ENCODE measurements at places on chromosomes 2 and 18. TPM values are rescaled to one million over a fixed set of nuclear protein-coding genes. Genes with fewer than 3 reads are reported as not detected.

Gene IL1A
- not detected for total RNA-seq

- DNase-seq: no peak
Measured at GRCh38 chr2:215970425-215970824, 42.9 kb downstream of the MREG start.

GRCh38 chr2:138722316-138722715 is 57.9 kb downstream of the NXPH2 start:
- no peak for DNase-seq

- DNase-seq: no peak
Measured at GRCh38 chr2:170481201-170481600, 233.9 kb upstream of the SP5 start.

DNA sequence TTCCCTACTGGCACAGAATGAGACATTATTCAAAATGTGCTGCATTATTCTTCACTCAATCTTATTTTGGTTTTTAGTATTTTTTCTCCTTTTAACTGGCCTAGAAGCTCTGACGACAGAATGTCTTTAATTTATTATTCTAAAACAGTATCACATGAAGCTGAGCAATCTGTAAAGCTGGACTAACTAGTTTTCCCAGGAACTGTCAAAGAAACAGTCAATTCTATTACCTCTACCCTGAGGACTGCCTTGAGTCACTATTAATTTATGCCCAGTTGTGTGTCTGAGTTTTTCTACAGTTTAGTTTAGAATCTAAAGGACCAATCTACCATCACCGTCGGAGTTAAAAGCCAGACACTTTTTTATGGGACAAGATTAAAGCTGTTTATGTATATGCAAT is 31.6 kb downstream of the MBD2 start:
- no peak for DNase-seq

DNA sequence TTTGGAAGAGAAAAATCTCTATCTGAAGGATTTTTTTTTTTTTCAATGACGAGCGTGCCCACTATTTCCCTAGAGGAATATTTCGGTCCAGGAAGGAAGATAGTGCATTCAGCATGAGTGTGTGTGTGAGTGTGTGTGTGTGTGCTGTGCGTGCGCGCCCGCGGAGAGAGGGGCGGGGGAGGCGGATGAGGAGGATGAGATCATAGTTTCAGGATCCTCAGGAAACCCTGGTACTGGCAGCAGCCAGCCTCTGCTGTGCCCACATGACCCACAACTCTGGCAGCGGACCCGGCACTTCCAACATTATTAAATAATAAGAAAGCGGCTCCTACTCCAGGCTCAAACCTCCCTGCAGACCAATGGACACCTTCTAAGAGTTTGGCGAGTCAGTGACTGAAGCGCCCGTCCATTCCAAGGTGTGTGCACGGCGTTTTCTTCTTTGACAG is 217.0 kb upstream of the DTNA start:
- peak; percentile 82 for DNase-seq

Gene RMDN2
- 6.5 TPM for total RNA-seq

- no peak for DNase-seq
Measured at GRCh38 chr2:10579876-10580514, 109.8 kb downstream of the NOL10 start.

DNA sequence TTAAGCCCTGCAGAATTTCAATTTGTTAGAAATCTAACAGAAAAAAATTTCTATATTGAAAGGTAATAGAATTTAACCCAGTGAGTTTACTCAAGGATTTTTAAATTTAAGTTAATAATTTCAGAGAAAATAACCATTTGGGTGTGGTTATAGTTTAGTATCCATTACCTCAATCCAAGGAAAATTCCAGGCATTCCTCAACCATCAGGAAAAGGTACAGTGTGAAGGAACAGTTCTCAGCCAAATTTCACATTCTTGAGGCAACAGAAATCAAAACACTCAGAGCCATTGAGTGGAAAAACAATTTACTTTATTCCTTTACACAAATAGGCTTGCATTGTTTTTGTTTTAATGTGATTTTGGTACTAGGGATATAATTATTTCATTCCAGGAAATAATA is 45.6 kb downstream of the ONECUT2 start:
- no peak for DNase-seq

Gene CDKL4
- 0.66 TPM for total RNA-seq

- no peak for DNase-seq
Measured at GRCh38 chr2:12847694-12848575, 131.2 kb downstream of the TRIB2 start.

DNA sequence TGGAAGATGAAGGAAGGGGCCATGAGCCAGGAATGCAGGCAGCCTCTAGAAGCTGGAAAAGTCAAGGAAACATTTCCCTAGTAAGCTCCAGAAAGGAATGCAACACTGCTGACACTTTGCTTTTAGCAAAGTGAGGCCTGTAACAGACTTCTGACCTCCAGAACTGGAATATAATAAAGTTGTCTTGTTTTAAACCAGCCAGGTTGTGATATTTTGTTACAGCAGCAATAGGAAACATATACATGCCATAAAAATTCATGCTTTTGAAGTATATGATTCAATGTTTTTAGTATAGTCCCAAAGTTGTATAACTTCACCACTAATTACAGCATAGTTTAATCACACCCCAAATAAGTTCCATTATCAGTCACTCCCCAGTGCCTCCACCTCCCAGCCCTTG is 15.2 kb upstream of the ZNF396 start:
- DNase-seq: no peak

Gene PLB1
- 2.4 TPM for total RNA-seq

- peak; percentile 28 for DNase-seq
Measured at GRCh38 chr18:36493349-36494159, 196.0 kb downstream of the FHOD3 start.

DNA sequence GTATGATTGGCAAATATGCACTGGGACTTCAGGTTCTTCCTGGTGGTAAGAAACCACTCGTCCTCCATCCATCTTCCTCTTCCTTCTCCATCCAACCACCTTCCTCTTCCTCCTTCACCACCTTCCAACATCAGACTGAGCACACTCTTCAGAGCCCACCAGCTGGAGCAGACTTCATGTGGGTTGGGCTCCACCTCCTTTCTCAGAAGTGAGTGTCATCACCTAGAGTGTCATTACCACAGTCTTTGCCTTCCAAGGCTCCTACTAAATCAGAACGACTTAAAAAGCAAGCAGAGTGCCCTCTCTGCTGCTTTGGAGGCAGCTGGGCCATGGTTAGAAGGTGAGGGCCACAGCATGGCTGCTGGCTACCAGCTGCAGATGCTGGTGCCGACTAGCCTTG is 171.6 kb downstream of the SH3RF3 start:
- DNase-seq: no peak

Gene KIF5C
- 0.47 TPM for total RNA-seq

DNA sequence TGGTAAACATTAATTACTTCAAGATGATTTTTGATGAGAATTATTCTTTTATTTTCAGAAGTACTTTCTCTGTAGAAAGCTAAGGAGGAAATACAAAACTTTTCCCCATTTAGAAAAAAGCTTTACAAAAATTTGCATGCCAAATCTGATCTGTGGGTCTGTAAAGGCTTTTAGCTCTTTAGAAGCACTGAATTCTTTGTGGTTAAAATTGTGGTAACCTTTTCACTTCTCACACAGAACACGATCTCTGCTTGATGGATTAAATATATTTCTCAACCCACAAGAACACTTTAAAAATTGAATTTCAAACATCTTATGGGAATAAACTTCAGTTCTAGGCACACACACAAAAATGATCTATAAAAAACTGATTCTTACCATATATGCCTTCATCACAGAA is 63.7 kb downstream of the VIL1 start:
- no peak for DNase-seq

Gene ARHGAP25
- total RNA-seq: 5.3 TPM

Gene AMER3
- not detected for total RNA-seq

DNA sequence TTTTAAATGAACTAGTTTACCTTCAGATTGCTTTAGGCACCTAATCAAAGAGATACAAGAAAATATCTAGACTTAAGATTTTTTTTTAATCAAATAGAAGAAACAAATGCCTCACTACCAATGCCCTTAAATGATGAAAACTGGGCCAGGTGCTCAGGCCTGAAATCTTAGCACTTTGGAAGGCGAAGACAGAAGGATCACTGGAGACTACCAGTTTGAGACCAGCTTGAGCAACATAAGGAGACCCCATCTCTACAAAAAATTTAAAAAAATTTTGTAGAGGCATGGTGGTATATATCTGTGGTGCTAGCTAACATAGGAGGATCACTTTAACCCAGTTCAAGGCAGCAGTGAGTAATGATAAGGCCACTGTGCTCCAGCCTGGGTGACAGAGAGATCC is 675.1 kb downstream of the NRXN1 start:
- no peak for DNase-seq

- no peak for DNase-seq
Measured at GRCh38 chr2:18373081-18373480, 187.4 kb downstream of the RDH14 start.

GRCh38 chr18:61941948-61942471 is 49.2 kb upstream of the RNF152 start:
- DNase-seq: no peak

Gene TRABD2A
- total RNA-seq: 0.49 TPM

GRCh38 chr2:44016282-44016681 is 20.5 kb upstream of the LRPPRC start:
- DNase-seq: peak; percentile 25

DNA sequence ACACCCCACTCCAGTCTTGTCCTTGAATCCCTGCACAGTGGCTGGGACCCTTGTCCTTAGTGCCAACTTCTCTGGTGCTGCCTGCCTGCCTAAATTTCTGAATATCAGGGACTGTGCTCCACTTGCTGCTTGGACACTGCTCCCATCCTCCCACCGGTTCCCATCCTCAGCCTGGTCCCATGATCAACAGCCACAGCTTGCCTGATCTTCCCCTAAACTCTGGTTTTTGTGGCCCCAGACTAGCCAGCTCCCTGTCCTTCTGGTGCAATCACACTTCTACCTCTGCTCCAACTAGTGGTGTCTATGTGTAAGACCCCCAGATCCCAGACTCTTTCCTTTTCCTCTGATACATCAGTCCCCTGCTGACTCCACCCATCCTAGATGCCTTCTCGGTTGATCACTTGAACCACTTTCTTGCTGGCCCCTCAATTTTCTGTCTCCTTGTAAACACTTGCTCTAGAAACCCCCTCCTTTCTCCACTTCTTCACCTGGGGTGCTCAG is 37.2 kb upstream of the POLE4 start:
- DNase-seq: no peak

GRCh38 chr2:121634354-121635307 is 14.6 kb downstream of the CLASP1 start:
- DNase-seq: no peak

Gene PHLPP1
- 5.9 TPM for total RNA-seq

DNA sequence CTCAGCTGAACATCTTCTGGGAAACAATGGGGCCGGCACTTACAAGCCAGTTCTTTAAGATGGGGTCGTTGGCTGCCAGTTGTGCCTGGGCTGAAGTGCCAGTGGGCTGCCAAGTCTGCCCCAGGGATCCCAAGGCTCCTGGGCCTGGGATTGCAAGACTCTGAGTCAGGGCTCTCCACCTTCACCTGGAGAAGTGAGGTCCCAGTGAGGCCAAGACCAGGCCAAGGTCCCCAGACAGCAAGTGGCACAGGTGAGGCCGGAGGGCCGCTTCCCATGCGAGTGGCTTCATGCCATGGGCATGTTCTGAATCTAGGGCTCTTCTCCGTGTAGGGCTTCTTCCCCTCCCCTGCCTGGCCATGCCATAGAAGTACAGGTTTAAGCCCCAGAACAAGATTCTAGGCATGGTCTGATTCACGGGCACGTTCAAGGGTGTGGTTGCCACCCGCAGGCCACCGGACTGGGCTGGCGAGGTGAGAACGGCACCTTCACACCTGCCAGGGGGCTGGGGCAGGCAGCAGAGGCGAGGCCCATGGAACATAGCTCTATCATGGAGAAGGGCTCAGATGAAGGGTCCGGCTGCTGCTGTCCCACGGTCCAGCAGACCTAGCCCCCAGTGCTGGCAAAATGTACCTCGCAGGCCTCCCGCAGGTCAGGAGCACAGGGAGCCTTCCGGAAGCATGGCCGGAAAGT is 36.4 kb downstream of the TWIST2 start:
- no peak for DNase-seq

DNA sequence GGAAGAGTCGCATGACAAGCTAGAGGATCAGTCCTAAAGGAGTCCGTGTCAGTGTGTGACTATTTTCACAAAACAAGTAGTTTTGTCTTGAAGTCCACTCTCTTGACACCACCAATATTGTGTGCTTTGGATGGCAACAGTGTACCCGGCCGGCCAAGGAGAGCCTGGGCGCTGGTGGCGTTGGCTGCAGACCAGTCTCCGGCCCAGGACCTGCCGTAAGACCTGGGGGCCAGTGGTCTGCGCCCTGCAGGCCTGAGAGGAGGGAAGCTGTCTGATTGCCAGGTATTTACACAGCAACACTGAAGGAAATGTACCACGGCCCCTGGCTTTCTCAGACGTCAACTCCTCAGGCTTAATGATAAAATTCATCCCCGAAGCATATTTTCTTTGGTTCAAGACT is 472.4 kb upstream of the SALL3 start:
- DNase-seq: no peak

DNA sequence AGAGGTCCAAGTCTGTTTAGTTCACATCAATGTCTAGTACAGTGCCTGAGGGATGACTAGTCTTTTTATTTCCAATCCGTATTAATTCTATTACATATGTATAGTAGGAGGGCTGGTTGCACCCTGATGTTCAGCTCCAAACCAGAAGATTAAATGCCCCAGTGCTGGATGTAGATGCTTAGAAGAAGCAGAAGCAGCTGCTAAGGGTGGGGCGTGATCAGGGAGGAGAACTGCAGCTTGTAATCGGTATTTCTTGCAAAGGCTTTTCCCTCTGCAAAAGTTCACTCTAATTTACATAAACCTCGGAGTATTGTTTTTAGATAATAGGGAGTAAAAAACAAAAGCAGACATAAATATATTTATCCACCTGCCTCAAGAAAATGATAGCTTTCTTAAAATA is 145.3 kb upstream of the ITGA4 start:
- DNase-seq: no peak

DNA sequence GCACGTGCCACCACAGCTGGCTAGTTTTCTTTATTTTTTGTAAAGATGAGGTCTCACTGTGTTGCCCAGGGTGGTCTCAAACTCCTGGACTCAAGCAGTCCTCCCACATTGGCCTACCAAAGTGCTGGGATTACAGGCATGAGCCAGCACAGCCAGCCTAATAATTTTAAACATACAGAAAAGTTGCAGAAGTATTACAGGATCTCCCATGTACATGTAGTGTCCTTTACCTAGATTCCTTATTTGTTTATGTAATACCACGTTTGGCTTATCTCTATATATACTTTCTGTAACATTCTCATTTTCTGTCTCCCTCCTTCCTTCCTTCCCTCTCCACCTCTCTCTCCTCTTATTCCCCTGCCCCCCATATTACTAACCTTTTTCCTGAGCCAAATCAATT is 41.7 kb downstream of the PPM1B start:
- DNase-seq: no peak

Gene KCNJ13
- not detected for total RNA-seq

Gene MDH1
- 1,481 TPM for total RNA-seq

DNA sequence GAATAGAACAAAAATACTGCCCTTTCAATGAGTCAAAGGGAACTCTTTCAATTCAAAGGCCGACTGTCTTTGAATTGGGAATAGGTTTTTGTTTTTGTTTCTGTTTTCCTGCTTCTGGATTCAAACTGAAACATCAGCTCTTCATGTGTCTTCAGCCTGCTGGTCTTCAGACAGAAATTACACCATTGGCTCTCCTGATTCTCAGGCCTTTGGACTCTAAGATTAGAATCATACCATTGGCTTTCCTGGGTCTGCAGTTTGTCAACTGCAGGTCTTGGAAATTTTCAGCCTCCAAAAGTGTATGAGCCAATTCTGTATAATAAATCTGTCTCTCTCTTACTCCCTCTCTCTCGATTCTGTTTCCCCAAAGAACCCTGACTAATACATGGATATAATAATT is 31.1 kb downstream of the CTLA4 start:
- no peak for DNase-seq

All from left ventricle myocardium inferior (tissue), 1 donor.